ENCODE measurements at places on chromosomes 1 and 21.

DNA sequence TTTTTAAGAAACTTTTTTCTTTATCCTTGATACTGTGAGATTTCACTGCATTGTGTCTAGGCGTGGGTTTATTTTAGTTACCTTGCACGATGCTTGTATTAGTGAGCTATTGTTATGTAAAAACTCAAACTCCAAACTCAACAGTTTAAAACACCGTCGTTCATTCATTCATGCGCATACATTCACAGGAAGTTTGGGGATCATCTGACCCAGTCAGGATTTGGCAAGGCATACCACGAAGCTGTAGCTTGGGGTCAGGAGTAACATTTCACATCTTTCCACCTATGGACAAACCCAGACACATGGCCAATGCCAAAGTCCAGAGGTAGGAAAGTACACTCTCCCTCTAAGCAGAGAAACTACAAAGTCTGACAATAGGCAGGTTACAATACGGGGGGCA lies 324.6 kb upstream of the CHRM3 start:
- DNase-seq: no peak

DNA sequence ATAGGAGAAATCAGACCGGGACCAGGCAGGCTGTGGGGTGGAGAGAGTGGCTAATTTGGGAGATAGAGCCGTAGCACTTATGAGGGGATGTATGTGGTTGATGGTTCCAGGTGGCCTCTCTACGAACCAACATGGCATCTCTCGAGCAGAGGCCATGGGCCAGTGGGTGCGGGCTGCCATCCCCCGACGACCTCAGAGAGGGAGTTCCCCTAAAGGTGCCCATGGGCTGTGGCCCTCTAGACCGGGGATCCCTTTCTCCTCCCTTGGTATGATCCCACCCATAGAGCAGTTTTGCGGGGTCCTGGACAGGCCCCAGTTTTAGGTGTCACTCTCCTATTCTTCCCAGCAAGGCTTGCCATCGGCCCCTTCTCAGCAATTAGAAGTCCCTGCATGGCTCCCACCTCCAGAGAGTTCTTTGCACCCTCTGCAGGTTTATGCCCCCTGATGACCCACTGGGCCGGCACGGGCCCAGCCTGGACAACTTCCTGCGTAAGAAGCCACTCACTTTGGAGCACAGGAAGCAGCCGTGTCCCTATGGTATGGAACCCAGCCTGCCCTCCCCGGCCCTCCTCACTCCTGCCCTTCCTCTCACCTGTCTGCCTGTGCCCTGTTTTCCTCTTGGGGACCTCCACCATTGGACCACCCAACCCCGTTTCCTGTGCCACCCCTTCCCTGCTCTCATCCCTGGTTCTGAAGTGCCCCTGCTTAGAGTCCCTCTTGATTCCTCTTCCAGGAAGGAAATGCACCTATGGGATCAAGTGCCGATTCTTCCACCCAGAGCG lies 7.8 kb downstream of the ZC3H12A start:
- no peak for DNase-seq

- no peak for DNase-seq
Measured at GRCh38 chr21:45588086-45588825, 46.0 kb upstream of the SLC19A1 start.

DNA sequence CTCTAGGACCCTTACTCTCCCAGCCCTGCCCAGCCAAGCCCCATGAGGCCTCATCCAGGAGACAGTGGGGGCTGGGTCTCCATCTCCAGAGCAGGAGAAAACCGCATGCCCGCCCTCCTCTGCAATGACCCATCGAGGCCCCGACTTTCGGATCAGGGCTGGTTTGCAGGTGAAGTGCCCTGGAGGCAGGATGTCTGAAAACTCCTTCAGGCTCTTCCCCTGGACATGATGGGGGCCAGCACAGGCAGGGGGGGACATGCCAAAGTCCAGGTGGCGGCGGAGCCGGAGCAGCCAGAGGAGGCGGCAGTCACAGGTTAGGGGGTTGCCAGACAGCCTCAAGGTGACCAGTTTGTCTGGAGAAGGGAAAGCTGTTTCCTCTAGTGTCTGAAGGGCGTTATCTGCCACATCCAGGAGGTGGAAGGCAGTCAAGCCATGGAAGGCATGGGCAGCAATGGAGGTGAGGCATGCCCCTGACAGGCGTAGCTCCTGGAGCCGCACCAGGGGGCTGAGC lies 3.9 kb downstream of the LINGO4 start:
- DNase-seq: no peak

DNA sequence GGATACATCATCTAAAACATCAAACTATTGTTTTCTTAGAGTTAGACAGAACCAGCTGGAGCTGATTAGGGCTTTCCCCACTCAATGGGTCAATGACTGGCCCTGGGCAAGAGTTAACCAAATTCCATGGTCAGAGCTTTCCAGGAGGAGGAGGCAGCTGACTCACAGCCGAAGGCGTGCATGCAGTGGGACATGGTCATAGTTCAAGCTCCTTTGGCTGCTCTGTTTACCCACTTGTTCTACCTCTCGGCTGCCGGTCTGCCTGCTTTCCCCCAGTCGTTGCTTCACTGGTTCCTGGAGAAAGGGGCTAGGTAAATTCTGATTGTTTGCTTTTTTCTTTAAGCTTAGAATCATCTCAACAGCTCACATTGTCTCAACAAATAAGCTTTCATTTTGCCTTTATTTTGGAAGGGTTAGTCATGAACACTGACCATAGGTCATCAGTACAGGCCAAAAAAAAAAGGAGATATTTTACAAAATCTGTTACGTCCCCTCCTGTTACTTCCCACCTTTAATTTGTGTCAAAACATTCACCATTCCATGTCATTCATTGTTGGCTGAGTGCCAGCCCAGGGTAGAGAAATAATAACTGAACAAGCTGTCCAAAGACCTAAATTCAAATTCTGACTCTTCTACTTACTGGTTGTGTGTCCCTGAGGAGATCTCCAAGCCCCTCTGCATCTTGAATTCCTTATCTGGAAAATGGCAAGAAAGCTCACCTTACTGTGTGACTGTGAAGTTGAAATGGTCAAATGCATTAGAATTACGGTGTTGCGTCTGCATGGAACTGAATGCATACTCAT lies 12.0 kb downstream of the MAB21L3 start:
- DNase-seq: no peak

DNA sequence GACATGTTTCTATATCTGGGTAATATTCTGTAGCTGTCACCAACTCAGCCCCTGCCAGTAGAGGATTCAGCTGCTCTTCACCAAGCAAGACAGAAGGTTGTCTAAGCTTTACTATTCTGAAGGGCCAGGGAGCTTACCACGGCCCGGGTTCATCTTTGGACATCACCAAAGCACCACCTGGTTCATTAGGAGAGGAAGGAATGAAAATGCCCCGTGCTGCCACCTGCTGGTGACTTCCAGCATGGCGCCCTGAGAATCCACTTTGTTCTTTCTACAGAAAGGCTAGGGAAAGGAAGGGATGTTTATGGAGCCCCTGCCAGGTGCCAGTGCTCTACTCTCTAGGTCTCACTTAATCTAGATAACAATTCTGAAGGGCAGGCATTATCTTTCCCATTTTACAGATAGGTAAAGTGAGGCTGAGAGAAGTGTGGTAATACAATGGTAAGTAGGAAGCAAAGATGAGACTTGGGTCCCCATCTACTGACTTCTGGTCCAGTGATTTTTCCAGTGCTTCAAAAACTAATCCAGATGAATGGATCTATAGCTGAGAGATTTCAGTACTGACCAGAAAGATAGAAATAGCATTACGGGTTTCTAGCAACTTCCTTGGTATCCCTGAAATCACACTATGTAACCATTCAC lies 79.5 kb downstream of the BEND5 start:
- peak; percentile 11 for DNase-seq

DNA sequence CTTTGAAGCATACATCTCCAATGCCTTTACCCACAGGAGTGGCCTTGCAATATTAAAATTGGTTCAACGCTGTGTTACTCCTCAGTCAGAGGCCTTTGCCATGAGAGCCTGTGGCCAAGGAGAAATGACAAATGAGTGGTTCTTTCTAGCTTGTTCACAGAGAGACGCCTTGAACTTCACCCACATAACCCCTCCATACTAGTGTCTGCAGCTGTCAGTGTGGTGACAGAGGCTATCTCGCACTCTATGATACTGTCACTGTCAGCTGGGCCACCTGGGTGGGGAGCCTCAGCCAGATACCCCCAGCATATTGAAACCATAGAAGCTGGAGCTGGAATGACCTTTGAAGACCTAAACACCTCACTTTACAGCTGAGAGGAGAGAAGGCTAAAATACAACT lies 57.4 kb upstream of the LBR start:
- DNase-seq: no peak

DNA sequence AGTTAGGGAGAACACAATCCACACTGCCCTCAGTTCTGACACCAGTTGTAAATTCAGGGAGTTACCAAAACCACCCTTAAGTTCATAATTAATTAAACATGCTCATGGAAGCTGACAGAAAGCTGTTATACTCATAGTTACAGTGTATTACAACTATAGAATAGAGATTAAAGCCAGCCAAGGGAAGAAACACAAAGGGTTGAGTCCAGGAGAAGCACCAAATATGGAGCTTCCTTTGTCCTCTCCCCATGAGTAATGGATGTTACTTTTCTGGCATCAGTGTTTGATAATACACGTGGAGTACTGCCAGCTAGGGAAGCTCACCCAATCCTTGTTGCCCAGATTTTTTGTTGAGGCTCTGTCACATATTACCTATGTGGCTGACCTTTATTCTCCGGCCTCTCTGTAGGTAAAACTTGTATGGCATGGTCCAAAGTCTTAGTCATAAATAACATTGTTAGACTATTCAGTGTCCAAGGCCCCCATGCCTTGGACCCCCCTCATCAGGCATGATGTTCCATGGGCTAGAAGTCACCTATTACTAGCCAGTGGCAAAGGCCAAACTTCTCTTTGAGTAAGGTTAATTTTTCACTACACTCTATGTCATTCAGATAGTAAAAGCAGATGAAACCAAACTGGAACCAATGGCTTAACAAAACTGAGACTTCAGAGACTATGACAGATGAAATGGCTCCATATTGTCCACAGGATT lies 175.7 kb downstream of the GPR52 start:
- DNase-seq: no peak

DNA sequence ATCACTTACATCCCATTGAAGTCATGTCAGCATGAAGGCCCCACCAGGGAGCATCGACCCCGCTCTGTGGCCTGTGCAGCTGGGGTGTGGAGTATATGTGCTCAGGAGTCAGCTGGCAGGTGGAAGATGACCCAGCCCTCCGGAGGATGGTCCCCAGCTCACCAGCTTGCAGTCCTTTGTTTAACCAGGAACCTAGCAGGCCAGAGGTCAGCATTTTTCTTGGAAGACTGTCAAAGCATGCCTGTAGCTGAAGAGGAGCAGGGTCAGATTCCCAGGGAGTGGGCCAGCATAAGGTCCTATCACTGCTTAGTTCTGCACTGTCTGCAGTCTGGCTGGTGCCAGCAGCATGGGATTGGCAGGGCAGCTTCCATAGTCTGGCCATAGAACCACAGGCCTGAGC lies 12.7 kb downstream of the NFASC start:
- no peak for DNase-seq

- DNase-seq: no peak
Measured at GRCh38 chr1:162137179-162137960, 67.9 kb downstream of the NOS1AP start.

GRCh38 chr1:234316937-234317336 lies 56.3 kb upstream of the COA6 start:
- no peak for DNase-seq

- no peak for DNase-seq
Measured at GRCh38 chr1:87167848-87168525, 160.7 kb upstream of the LMO4 start.

GRCh38 chr1:185375583-185375982 lies 58.5 kb upstream of the IVNS1ABP start:
- no peak for DNase-seq

- no peak for DNase-seq
Measured at GRCh38 chr1:77888781-77889642, 588 bp downstream of the NEXN start.

GRCh38 chr1:25698252-25698651 lies 81.7 kb downstream of the MAN1C1 start:
- DNase-seq: no peak

- no peak for DNase-seq
Measured at GRCh38 chr1:971751-972506, 5.6 kb downstream of the PLEKHN1 start.

DNA sequence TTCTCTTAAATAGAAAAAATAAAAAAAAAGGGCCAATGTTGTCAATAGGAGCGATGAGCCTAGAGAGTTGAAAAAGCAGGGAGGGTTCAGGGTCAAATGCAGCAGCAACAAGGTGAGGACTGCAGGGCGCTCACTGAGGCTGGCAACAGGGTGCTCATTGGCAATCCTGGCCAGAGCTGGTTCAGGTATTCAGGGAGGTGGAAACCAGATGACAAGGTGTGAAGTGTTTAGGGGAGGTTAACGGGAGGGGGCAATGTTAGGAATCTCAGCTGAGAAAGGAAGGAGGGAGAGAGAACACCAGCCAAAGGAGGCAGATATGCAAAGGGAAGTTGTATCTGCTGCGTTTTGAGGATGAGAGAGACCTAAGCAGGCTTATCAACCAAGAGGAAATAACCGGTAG lies 129.8 kb upstream of the DAB1 start:
- no peak for DNase-seq

GRCh38 chr1:198605406-198605805 lies 33.4 kb upstream of the PTPRC start:
- no peak for DNase-seq

DNA sequence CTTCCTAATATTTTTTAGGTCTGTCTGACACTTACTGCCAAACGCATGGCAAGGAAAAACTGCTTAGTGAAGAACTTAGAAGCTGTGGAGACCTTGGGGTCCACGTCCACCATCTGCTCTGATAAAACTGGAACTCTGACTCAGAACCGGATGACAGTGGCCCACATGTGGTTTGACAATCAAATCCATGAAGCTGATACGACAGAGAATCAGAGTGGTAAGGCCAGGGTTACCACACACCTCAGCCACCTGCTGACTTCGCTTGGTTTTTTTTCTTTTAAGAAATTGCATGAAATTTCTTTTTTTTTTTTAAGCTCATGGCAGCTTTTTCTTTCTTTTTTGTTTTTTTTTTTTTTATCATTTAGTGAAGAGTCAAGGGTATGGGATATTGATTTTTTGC lies 17.2 kb downstream of the ATP1A1 start:
- no peak for DNase-seq

DNA sequence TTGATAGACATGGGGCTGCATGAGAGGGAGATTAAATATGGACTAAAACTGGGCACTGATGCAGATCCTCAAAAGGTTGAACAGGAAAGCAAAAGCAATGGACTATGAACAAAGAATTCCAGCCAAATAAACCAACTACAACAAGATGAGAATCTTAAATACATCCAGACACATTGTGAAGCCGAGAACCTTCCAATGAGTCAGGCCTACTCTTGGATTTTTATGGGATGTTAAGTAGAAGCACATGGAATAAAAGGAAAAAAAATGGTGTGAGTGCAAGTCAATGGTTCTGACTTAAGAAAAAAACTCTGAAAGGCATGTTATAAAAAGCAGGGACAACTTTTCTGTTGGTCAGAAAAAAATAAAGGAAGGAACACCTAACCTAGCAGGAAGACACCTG lies 227.2 kb downstream of the DPYD start:
- DNase-seq: no peak

- no peak for DNase-seq
Measured at GRCh38 chr1:167199656-167200055, 21.0 kb upstream of the POU2F1 start.

- DNase-seq: no peak
Measured at GRCh38 chr1:215375381-215375780, 191.7 kb upstream of the KCTD3 start.
